CD4-positive, alpha-beta T cell treated with Interleukin-21 for 1 hour (primary cell): ENCODE measurements at places on chromosomes 1 and 21.

- no peak for DNase-seq
Observed at GRCh38 chr1:154935749-154936554, 567 bp downstream of the PMVK start.

GRCh38 chr1:82299656-82300055 lies 498.9 kb downstream of the ADGRL2 start:
- no peak for DNase-seq

DNA sequence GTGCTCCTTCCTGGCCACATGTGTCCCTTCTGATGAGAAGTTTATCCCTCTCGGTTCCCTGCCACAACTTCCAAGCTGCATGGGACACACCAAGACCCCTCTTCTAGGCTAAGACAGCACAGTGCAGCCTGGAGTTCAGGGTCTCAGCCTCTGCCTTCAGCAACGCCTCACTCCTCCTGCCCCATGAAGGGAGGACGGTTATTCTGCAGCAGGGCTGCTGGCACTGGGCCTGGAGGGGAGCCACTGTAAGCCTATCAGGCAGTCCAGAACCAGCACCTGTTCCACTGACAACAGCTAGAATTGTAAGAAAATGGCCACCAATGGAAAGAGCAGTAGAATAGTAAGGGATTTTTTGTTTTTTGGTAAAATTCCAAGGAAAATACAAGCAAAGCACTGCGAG lies 72.3 kb downstream of the GALNT2 start:
- DNase-seq: no peak

GRCh38 chr1:61956016-61956645 lies 213.9 kb downstream of the PATJ start:
- DNase-seq: no peak

DNA sequence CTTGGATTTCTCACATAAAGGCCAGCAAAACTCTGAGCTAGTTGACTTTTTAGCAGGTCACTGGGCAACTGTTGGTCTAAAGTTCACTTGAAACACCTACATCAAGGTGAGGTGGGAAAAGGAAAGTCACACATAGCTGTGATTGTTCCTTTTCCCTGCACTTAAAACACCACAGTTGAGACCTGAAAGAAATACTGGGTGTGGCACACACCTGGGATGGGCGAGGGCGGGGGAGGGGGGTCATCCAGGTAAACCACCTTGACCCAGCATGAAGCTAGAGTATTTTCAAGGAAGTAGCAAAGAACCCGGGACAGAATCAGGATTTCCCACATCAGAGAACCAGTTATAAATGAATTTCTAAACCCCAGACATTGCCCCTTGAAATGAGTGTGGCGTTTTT lies 26.4 kb downstream of the ZNF697 start:
- DNase-seq: no peak

DNA sequence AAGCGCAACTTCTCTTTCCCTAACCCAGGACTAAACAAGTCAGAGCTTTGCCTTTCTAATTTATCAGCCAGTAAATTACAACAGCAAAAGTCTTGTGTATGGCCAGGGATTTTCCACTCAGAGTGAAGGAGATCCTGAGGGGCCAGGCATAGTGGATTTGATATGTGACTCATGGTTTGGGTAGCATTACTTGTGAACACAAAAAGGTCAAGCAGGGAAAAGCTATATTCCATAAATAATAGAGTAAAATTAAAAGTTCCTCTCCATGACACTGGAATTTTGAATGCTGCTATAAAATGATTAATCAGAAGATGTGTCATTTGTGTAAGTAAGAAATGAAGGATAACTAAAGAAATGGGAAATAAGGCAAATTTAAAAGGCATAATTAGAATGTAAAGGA lies 284.8 kb downstream of the HLX start:
- DNase-seq: no peak

DNA sequence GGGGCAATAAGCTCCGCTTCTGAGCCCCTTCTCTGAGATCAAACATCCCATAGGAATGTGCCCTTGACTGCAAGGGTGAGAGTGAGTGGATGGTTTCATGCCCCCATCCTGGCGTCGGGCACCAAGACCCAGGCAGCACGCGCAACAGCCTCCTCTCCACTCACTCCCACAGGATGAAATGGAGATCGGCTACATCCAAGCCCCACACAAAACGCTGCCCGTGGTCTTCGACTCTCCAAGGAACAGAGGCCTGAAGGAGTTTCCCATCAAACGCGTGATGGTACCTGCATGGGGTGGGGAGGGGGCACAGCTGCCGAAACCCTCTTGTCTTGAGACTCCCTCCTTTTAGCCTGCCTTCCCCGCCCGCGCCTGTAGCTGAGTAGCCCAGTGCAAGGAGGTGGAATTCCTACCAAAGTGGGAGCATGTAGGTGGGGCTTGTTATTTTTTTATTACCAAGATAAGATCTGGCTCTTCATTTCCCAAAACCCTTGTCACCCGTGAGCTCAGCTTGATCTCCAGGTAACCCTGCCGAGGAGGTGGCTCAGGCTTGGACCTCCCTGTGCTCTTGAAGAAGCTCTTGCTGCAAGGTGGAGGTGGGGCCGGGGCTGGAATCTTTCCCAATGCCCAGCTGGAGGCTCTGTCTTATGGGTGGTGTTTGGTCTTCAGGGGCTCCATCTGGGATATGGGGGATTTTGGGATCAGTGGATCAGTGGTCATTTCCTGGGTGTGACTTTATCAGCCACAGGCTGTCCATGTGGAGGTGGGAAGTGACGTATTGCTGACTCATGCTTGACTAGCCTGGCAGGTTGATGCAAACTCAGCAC lies 24.0 kb upstream of the PADI6 start:
- no peak for DNase-seq

DNA sequence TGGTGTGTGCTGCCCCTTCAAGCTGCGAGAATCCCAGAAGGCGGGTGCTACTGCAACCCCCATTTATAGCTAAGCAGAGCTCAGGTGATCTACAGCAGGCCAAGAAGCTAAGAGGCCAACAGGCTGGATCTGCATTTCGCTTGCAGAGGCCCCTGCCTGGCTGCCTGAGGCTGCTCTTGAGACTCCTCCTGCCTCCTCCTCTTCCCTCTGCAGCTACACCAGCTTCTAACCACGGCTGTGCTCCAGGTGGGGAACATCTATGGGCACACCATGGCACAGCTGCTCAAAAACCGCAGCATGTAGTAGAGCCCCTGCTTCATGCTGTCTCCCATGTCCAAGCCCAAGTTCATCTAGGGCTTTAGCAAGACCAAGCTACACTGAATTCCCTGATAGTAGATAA lies 72.9 kb upstream of the ZNF678 start:
- DNase-seq: no peak

- DNase-seq: no peak
Observed at GRCh38 chr1:25150985-25151495, 81.3 kb downstream of the SYF2 start.

DNA sequence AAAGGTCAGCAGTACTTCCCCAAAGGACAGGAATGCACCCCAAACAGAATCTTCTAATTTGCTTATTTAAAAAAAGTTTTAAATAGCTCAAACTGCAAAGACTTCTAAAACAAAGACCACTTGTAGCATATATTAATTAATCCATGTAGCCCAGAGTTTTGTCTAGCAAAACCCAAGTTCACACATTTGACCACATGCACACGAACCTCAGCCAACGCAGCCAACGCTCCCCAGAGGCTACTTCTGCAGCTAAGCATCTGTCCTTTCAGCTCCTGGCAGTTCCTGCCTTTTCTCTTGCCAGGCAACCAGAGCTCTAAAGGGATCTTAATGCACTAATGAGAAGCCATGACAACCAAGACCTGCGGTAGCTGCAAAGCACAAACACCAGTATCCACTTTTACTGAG lies 89.6 kb downstream of the RERE start:
- no peak for DNase-seq
